Activated CD4-positive, alpha-beta T cell treated with anti-CD3 and anti-CD28 coated beads, Interleukin-10, Interleukin-2, amounts not matched to agents 100 ng/mL and 50 ng/mL, durations not matched to agents 16 hours and 8 hours (primary cell): ENCODE measurements at places on chromosomes 12 and 14.

- no peak for DNase-seq
Observed at GRCh38 chr14:96940009-96940408, 142.8 kb downstream of the VRK1 start.

DNA sequence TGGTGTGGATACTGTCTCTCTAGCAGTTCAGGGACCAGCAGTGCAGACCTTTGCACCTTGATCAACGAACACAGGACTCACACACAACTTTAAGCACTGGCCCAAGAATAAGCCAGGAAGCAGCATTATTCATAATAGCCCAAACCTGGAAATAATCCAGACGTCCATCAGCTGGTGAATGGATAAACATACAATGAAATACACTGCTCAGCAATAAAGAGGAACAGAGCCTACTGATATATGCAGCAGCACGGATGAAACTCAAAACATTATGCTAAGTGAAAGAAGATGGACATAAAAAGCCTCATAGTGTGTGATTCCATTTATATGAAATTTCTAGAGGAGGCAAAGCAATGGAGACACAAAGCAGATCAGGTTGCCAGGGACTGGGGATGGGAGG, 303.9 kb upstream of the FKBP4 start:
- no peak for DNase-seq

DNA sequence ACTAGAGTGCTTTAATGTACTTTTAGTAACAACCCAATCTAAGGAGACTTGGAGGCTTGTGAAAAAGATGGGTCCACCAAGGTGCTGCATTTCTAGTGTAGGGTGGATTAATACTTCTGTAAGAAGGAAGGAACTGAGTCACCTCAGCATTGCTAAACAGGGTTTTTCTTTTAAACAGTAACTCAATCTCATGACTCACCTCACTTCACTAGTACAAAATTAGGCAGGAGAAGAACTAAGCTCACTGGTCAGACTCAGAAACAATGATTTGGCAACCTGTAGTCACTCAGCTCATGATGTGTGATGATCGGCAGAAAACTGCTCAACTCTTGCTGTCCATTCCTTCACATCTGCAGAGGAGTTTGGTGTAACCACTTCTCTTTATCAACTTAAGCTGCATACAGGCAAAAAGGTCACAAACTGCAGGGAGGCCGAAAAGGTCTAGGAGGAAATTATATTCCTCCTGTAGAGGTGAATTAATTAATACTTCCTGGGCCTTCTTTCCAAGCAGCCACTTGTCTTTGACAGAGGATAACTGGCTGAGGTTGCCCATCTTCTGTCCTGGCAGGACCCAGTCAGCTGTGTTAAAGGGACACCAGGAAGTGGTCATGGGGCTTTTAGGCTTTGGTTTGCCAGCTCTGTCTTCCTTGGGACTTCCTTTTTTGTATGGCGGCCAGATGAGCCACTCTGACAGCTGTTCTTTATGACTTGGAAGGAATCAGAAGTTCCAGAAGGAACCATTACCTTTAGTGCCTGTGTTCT, 466.9 kb downstream of the FUT8 start:
- peak; percentile 71 for DNase-seq

DNA sequence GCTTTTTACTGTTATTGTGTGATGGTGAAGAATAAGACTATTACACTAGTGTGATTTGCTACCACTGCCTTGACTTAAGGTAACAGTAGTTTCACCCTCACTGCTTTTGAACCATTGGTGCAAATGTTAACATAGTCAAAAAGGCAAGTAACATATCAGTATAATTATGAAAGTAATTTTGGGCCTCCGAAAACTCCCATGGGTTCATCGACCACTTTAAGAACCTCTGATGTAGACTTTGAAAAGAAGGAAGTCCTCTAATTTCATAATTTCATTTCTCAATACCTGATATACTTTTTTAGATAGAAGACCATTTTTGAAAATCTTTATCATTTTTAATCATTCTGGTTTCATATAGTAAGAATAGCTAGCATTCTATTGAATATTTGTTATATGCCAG, 57.7 kb downstream of the ETNK1 start:
- DNase-seq = no peak

DNA sequence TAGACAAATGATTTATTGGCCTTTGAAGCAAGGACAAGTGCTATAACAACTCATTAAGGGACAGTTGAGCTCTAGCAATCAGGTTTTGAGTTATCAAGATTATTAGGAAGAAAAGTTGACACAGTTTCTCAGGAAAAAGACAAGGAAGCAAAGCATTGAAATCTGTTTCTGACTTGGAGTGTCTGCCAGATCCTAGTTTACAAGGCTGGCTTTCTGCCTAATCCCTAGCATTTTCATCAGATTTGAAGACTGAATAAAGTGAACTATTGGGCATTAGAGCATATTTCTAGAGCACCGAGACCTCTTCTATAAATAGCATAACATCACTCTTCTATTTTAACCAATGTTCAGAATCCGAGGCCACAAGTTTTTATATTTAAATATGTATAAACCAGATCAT, 7.0 kb downstream of the SYT1 start:
- no peak for DNase-seq

- no peak for DNase-seq
Observed at GRCh38 chr14:101590062-101590461, 28.8 kb downstream of the DIO3 start.

GRCh38 chr12:124264089-124264795, 30.7 kb upstream of the RFLNA start:
- DNase-seq = no peak

DNA sequence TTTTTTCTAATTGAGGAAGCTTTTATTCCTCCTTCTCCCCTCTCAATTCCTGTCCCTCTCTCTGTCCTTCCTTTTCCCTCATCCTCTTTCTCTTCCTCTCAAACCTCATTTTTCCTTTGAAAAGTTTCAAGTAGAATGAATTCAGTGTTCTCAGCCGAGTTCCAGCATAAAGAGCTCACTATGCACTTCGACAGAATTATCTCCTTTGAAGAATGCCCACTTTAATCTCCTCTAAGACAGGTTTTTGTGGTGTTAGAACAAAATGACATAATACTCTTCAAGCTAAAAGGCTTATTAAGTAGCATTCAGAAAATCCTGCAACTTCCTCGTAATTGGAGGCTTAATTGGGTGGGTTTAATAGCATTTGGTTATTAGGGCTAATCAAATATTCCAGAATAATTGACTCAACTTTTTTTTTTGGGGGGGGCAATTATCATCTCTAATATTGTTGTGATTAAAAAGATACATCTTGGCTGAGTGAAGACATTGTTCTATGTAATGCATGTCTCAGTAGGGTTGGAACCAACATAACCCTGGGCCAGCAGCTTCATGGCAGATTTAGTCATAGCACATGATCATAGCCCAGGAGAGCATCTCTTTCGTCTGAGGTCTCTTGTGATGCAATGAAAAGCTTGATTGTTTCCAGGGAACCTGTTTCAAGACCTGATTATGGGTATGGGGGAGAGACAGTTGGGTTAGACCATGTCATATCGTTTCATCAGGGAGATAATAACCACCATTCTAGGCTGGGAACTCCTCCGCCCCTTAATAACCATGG, 25.0 kb upstream of the SLC24A4 start:
- no peak for DNase-seq

- DNase-seq = no peak
Observed at GRCh38 chr14:59869381-59870255, 958 bp downstream of the RTN1 start.

DNA sequence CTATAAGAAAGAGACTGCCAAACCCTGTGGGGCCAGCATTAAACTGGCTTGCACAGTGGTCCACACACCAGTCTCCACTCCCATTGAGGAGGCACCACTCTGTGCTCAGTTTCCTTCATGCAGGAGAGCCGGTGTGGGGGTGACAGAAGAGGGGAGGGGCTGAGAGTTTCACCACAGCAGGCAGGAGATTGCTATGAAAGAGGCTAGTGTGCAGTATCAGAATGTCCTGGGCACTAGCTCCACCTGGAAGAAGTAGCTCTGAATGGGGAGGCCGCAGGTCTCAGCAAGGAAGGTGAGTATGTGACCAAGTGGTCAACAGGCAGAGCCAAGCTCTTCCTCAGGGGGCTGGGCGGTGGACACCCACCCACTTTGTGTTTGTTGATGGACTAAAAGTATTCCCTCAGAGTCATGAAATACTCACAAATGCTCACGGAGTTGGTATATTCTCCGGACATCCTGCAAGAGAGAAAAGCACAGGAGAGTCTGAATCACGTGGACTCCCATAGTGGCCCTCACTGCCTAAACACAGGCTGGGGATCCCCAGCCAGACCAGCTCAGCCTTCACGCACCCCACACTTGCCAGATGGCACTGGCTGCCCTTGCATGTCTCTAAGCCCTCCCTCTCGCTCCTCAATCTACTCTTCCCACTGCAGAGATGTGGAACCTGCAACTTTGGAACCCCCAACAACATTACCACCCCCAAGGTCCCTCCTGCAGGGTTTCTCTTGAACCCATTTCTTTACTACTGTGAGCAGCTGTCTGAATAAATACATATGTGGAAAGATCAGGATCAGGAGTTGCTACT, 7.8 kb upstream of the KRT72 start:
- no peak for DNase-seq

- DNase-seq = no peak
Observed at GRCh38 chr14:89420502-89420901, 3.5 kb upstream of the FOXN3 start.

DNA sequence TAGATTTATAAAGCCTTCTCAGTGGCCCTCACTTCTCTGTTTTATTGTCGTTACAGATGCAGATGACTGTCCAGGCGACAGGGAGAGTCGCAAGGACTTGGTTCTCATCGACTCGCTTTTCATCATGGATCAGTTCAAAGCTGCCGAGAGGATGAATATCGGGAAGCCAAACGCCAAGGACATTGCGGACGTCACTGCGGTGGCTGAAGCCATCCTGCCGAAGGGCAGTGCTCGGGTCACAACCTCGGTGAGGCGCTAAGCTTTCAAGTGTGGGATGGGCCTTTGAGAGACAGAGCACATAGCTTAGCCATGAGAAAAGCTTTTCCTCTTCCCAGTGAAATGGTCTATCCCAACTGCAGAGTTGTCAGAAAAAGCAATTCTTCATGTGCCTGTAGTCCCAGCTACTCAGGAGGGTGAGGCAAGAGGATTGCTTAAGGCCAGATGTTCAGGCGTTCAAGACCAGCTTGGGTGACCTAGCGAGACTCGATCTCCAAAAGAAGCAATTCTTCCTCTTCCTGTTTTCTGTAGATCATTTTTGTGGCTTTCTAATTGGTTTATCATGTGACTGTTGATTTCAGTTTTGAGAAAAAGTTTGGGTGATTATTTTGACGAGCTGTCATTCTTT, 56.4 kb downstream of the EP400 start:
- no peak for DNase-seq

GRCh38 chr14:35539969-35540368, 6.0 kb downstream of the INSM2 start:
- no peak for DNase-seq

GRCh38 chr12:67740711-67741110, 92.2 kb downstream of the DYRK2 start:
- DNase-seq = no peak

GRCh38 chr12:131242741-131243496, 289.2 kb downstream of the ADGRD1 start:
- DNase-seq = peak; percentile 65

GRCh38 chr12:121005346-121005815, 10.9 kb downstream of the C12orf43 start:
- DNase-seq = peak; percentile 65

GRCh38 chr14:101947577-101947903, 16.8 kb upstream of the DYNC1H1 start:
- DNase-seq = peak; percentile 26

GRCh38 chr12:39102474-39103209, 197.3 kb upstream of the CPNE8 start:
- DNase-seq = peak; percentile 2

- no peak for DNase-seq
Observed at GRCh38 chr12:63325757-63326156, 174.8 kb upstream of the AVPR1A start.

DNA sequence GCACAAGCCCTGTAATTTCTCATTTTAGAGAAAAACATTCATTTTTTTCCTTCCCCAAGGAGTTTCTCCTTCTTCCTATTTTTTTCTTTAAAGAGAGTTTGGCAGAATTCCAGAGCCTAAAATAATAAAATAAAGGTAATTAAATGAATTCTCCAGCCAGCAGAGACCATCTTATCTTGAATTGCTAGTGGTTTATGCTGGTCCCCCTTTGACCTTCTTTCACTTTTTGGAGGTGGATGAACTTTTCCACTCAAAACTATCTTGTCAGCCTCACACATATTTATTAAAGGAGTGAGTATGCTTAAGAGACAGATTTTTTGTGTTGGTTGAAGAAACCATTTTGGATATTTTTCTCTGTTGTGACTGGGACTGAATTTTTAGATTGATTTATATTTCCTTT, 47.6 kb downstream of the ADIPOR2 start:
- DNase-seq = no peak

DNA sequence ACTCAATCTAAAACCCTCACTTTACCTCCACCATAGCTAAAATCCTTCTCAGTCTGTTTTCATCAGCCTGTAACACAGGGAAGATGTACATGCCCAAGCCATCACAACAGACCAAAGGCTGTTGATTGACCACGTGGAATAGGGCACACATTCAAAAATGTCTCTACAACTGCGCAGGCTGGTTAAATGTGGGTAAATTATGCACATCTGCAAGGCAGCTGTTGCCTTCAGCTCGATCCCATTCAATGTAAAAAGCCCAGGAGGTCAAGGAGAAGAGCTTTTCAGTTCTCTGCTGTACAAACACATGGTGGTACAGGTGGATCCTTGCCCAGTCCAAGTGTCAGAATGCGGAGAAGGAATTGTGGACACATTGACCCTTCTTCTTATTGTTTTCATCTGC, 354.0 kb downstream of the FLRT2 start:
- DNase-seq = no peak

GRCh38 chr14:32472512-32473463, 143.7 kb downstream of the AKAP6 start:
- DNase-seq = no peak

- DNase-seq = peak; percentile 28
Observed at GRCh38 chr12:1907652-1908611, 10.5 kb downstream of the CACNA2D4 start.

DNA sequence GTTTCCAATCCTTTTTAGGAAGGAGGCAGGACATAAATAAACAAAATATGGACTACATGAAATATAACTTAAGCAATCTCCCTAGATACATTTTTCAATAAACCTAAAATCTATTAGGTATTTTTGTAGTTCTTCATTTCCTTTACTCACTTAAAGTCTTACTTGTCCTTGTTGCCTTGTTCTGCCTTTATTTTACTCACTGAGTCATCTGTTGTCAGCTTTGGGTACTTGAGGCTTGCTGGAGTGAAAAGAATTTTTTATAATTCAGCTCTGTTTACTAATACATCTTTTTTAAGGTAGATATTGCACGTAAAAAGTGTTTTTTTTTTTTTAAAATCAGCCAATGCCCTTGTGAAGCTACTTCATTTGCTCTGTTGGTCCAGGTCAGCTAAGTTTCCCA, 216.2 kb downstream of the PELI2 start:
- DNase-seq = no peak

GRCh38 chr12:6765048-6765633, 1.0 kb upstream of the PTMS start:
- DNase-seq = no peak

DNA sequence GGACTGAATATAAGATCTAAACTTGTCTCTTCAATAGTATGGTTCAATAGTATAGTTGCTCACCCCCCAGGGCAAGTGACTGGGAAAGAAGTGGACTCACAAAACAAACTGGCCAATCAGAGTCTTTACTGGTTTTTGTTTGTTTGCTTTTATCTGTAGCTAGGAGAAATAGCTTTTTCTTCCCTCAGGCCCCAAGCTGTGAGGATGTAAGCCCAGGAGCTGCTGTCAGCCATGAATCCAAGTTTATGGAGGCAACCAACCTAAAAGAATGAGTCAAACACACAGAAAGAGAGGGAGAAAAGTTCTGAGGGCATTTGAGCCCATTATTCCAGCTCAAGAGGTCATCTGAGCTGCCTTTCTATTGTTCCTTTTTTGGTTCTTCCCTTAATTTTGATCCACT, 375.3 kb downstream of the BCAT1 start:
- no peak for DNase-seq
